Pons (tissue), 1 donor: ENCODE measurements at places on chromosomes 11 and 22.
A peak's percentile ranks its signal among the peaks of the same experiment; 100 is the strongest.

GRCh38 chr22:34966980-34967565 is 98.9 kb upstream of the ISX start:
- no peak for DNase-seq

- no peak for DNase-seq
Measured at GRCh38 chr11:11998091-11998781, 10.2 kb downstream of the DKK3 start.

GRCh38 chr11:69791276-69792180 is 16.4 kb upstream of the FGF4 start:
- DNase-seq: peak; percentile 1

DNA sequence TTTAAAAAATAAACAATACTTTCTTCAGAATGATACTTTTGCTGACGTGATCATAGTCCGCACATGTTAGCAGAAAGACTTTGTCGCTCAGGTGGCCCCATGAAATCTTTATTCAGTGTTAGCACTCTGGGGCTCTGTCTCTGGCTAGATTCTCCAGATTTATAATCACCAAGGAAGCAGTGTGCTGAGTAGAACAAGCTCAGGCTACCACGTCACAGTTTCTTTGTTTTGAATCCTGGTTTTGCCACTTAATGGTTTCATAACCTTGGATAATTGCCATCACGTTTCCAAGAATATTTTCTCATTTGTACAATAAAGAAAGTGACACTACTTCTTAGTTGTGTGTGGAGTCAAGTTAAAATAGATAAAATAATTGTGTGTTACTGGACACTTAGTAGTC is 3.9 kb upstream of the MUC15 start:
- no peak for DNase-seq

GRCh38 chr22:30628491-30628890 is 7.1 kb upstream of the SLC35E4 start:
- peak; percentile 77 for DNase-seq

DNA sequence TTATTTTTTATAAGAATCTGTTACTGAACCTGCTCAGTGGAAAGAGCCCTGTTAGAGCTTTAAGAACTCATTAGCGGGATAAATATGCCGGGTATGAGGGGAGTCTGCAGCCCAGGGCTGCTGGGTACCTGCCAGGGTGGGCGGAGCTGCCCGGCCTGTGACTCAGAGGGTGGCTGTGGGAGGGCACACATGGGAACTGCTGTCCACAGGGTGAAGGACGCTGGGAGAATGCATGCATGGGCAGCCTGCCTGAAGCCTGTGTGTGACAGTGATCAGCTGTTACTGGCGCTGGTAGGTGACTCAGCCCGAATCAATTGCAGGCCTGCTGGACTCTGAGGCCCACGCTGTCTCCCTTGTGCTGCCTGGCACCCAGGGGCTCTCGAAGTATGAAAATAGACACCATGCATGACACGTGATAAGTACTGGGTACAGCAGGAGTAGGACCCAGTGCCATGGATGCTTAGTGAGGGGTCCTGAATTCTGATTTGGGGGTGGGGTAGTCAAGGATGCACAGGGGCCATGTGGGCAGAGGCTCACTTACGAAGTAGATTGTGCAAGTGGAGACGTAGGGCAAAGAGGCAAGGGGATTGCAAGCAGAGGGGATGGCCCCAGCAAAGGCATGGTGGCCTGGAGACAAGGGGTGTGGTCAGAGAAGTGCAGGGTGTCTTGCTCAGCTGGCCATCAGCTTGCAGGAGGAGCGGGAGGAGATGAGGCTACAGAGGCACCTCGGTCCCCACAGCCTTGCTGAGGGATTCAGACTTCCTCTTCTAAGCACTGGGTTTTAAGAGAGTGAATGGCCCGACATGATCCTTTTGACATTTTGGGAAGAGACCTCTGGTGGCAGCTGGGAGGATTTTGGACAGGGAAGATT is 36.5 kb downstream of the GRIK4 start:
- DNase-seq: peak; percentile 91
